NB4 (cell line): ENCODE measurements at places on chromosomes 5 and 9.
A peak's percentile ranks its signal among the peaks of the same experiment; 100 is the strongest.

GRCh38 chr9:126222835-126223431 is 103.7 kb upstream of the MVB12B start:
- DNase-seq = no peak

- DNase-seq = no peak
Measured at GRCh38 chr9:17138503-17138902, 3.7 kb downstream of the CNTLN start.

GRCh38 chr5:78809444-78809843 is 160.9 kb upstream of the LHFPL2 start:
- no peak for DNase-seq

GRCh38 chr5:147835386-147835798 is 3.9 kb upstream of the SPINK1 start:
- DNase-seq = no peak

DNA sequence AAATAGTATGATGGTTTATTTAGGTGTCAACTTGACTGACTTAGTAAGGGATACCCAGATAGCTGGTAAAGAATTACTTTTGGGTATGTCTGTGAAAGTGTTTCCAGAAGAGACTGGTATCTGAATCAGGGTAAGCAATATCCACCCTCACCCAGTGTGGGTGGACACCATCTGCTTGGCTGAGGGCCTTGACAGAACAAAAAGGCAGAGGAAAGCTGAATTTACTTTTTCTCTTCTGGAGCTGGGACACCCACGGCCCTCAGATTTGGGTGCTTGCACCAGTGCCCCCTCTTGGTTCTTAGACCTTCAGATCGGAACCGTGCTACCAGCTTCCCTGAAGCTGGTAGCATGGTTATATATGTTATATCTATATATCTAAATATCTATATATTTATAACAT is 489.5 kb upstream of the MPDZ start:
- no peak for DNase-seq

DNA sequence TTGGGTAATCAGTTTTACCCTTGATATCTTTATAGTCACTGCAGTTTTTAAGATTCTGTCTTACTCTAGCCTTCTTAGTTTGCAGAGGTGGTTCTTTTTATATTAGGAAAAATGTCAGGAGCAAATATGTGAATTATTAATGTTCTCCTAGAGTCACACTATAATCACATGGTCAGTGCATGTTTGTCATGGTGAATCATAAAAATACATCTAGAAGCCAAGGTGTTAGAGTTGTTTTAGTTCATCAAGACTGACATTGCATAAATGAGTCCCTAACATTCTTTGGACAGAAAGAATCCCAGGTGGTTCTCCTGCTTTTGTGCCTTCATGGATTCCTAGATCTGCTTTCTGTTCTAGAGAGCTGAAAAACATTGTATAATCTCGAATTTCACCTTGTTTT is 22.9 kb downstream of the ATG10 start:
- no peak for DNase-seq

GRCh38 chr9:112125951-112126388 is 49.1 kb downstream of the SUSD1 start:
- no peak for DNase-seq

DNA sequence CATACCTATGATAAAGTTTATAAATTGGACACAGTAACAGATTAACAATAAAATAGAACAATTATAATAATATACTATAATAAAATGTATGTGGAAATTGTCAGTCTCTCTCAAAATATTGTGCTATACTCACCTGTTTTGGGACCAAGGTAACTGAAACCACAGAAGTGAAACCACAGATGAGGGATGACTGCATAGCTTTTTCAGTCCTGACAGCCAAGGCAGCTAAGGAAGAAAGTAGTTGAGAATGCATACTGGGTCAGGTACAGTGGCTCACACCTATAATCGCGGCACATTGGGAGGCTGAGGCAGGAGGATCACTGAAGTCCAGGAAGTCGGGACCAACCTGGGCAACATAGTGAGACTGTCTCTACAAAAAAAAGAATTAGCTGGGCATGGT is 8.9 kb downstream of the SRP19 start:
- DNase-seq = no peak

DNA sequence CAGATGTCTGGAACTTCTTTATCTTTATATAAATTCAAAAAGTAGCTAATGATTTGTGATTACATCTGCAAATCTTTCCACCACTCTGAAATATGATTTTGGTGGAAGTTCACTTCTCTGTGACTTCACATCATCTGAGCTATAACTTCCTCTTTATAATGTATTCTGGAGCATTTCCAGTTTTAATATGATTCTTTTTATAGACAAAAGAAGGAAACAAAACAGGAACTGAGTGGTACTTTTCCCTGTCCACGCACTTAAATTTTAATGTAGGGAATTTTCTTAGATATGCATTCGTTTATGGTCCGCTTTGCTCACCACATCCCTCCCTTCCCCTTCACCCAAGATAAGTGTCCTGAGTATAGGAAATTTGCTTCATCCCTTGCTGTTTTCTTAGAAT is 333.5 kb downstream of the CHSY3 start:
- no peak for DNase-seq

DNA sequence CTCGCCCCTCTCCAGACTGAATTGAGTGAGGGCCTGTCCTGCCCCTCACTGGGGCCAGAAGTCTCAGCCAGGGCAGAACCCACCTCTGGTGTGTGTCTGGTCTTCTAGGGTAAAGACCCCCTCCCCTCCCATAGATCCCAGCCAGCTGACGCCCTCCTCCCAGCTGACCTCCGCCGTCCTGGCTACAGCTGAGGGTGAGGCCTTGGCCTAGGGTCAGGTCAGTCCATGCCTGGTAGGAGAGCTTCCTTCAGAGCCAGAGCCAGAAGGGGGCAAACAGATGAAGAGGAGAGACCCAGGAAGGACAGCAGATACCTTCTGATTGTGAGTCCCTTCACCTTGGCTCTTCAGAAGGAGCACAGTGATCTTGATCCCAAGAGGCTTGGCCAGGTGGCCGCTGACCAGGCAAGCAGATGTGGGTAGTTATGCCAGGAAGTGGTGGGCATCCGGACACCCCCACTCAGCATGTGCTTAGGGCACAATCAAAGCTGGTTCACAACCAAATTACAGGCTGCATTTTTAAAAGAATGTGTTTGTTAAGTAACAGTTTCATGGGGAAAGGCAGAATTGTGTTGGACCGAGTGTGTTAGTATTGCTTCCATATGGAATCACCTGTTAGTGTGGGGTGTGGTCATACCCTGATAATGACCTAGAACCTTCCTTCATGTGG is 29.9 kb downstream of the JADE2 start:
- DNase-seq = no peak

DNA sequence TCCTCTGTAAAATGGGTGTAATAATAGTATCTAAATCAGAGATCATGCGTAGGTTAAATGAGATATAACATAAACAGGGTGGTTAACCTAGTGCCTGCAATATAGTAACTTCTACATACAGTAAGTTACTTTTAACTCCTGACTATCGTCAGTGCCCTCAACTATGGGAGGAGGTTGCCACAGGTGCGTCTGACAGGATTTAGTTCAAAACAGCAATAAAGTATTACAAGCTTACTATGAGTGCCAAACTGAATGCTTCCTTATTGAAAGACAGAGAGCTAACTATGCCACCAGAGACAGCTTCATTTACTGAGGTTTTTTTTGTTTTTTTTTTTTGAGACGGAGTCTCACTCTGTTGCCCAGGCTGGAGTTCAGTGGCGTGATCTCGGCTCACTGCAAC is 209.0 kb downstream of the ADAMTSL1 start:
- no peak for DNase-seq

DNA sequence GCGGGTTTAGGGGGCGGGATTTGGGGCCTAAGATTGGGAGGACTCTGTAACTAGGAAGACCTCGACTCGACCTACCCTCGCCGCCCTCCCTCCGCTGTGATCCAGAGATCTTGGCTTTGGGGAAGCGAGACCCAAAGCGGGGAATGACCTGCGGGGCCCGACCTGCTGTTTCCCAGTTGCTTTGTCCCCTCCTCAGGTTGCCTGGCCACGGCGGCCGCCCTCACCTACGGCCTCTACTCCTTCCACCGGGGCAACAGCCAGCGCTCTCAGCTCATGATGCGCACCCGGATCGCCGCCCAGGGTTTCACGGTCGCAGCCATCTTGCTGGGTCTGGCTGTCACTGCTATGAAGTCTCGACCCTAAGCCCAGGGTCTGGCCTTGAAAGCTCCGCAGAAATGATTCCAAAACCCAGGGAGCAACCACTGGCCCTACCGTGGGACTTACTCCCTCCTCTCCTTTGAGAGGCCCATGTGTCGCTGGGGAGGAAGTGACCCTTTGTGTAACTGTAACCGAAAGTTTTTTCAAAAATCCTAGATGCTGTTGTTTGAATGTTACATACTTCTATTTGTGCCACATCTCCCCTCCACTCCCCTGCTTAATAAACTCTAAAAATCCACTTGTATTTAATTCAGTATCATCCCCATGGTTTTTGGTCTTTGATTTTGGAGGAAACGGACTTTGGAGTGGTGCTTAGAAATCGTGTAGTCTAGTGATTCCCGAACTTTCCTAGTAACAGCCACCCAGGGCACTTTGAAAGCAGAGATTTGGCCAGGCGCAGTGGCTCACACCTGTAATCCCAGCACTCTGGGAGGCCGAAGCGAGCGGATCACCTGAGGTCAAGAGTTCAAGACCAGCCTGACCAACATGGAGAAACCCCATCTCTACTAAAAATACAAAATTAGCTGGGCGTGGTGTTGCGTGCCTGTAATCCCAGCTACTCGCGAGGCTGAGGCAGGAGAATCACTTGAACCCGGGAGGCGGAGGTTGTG is 878 bp downstream of the HIGD2A start:
- no peak for DNase-seq

- no peak for DNase-seq
Measured at GRCh38 chr5:151196556-151197290, 27.2 kb downstream of the CCDC69 start.

DNA sequence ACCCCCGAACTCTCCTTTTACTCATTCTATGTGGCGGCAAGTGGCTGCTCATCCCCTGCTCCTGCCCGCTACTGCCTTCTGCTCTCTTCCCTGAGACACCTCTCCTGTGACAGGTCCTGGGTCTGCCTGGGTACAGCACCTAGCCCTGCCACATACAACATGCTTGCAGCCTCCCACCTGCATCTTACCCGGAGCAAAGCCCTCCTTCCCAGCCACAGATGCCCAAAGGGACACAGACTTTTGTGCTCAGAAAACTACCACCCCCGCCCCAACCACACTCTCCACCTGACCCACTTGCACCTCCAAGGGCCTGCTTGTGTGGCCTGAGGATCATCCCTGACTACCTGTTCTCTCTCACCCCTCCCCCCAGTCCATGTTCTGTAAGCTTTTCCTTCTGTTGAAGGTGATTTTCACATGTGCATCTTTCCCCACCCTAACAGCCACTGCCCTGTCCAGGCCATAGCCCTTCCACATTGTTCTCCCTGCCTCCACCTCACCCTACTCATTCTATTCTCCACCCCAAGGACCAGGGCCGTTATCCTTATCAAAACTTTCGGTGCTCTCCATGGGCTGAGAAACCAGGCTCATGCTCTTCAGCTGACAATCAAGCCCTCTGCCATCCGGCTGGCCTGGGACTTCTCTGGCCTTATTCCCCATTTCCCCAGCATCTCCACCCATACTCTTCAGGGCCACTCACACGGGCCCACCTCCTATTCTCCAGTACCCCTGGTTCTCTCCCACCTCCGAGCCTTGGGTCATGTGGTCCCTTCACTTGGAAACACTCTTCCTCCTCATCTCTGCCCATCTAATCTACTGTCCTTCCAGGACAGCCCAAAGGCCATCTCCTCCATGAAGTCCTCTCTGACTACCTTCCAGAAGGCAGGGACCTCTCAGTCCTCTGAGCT is 46.4 kb upstream of the ALDH1B1 start:
- no peak for DNase-seq

DNA sequence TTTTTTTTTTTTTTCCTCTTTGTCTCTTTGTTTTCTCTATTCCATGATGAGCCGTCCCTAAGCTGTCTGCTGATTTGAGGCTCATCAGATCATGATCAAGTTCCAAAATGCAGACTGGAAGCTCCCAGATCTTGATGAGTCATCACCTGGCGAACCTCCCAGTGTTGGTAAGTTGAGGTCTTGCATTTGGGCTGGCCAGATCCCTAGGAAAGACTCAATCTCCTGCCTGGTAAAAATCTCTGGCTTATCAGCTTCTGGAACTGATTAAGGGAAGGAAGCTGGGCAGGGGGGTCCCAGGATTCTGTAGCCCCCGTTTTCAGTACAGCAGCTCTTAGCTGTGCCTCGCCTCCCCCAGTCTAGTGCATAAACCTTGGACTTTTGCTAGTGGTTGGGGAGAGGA is 69.0 kb downstream of the TSPAN17 start:
- DNase-seq = no peak

- no peak for DNase-seq
Measured at GRCh38 chr9:78354989-78355388, 58.1 kb downstream of the PSAT1 start.

GRCh38 chr5:107593009-107593408 is 77.7 kb downstream of the EFNA5 start:
- DNase-seq = no peak

DNA sequence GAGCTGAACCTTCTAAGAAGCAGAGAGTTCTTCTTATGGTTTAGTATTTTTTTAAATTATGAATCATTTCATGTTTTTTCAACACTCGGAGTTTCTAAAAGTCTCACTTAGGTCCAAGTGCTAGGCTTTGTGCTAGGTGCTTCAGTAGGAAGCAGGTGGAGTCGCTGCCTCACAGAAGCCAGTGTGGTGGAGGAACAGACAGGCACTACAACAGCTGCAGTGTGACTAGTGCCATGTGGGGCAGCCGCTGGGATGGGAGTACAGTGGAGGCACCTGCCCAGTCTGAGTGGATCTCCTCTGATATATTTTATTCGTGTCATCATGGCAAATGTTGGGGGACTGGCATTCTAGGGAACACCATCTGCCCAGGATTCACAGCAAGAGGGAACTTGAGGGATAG is 15.3 kb downstream of the PCDHGC5 start:
- no peak for DNase-seq

GRCh38 chr5:81631124-81631523 is 119.8 kb downstream of the SSBP2 start:
- no peak for DNase-seq

- DNase-seq = no peak
Measured at GRCh38 chr5:111224561-111225345, 569 bp downstream of the CAMK4 start.

- DNase-seq = peak; percentile 79
Measured at GRCh38 chr5:132063090-132063911, 2.8 kb downstream of the IL3 start.

- peak; percentile 86 for DNase-seq
Measured at GRCh38 chr9:131273856-131274673, 2.2 kb downstream of the FAM78A start.

DNA sequence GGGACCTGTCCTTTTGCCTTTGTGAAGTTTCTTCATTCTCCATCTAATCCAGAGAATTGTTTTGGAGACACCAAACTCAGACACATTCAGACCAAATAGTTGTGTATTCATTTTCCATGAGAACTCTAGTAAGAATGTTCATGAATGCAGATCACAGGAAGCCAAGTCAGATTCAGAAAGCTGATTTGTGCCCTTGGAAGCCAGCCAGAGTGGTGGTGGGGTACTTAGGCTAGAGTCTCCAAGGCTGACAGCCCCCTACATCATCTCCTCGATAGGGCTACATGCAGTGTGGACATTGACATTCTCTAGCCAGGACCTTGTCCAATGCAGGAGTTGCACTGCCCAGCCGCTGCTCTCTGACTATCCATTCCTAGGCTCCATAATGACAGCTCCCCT is 137.6 kb downstream of the UGCG start:
- no peak for DNase-seq

GRCh38 chr9:127635201-127635735 is 23.2 kb downstream of the STXBP1 start:
- DNase-seq = no peak

GRCh38 chr9:85859765-85860164 is 81.2 kb upstream of the NAA35 start:
- DNase-seq = no peak

- DNase-seq = peak; percentile 39
Measured at GRCh38 chr5:5409151-5409810, 13.2 kb upstream of the ICE1 start.
